ENCODE measurements at places on chromosomes 12 and 14.

DNA sequence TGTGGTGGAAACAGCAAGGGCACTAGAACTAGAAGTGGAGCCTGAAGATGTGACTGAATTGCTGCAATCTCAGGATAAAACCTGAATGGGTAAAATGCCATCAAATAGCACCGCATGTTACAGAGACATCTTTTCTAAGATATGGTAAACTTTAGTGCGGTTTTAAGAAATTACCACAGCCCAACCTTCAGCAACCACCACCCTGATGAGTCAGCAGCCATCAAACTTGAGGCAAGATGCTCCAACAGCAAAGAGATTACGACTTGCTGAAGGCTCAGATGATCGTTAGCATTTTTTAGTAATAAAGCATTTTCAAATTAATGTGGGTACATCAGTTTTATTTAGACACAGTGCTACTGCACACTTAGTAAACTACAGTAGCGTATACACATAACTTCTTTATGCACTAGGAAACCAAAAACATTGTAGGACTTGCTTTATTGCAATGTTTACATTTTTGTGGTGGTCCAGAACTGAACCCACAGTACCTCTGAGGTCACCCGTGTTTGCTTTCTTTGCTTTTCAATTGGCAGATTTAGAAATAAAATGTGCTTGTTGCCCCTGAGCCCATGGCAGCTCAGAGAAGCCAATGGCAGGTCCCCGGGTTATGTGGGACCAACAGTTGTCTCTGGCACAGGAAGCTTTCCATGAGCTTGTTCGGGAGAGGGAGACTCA, 15.9 kb downstream of the GOLGA3 start:
- DNase-seq: no peak

DNA sequence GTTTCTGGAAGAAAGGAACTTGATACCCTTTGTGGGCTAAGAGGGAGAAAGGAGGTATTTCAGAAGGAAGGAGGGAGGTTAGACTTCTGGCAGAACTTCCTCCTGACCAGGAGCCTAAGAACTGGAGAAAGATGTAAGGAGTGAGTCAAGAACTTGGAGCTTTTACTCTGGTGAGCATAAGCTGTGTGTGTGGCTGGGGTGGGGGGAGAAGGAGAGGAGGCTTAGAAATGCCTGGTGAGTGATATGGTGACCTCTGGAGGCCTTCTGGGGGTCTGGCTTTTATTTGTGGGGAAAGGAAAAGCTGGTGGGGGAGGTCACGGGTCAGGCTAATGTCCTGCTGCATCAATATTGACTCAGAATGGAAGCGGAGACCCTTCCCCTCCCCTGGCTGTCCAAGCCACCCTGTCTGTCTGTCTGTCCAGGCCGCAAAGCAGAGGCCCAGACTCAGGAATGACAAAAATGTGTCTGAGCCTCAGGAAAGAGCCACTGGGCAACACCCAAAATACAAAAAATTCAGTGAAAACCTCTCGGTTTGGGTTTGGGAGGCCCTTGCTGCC, 4.8 kb downstream of the LRP1 start:
- peak; percentile 82 for DNase-seq

GRCh38 chr12:26101350-26101734, 23.5 kb downstream of the BHLHE41 start:
- DNase-seq: peak; percentile 29

- no peak for DNase-seq
Measured at GRCh38 chr14:35341454-35341750, 49.2 kb downstream of the PSMA6 start.

DNA sequence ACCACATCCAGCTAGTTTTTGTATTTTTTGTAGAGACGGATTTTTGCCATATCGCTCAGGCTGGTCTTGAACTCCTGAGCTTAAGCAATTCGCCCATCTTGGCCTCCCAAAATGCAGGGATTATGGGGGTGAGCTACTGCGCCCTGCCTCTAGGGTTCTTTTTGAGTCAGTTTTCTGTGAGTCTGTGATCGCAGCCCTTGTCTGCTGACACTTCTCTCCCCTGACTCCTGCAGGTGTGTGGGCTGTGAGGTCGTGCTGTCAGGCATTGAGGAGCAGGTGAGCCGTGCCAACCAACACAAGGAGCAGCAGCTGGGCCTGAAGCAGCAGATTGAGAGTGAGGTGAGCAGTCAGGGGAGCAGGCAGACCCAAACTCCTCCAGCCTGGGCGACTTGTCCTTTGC, 6.3 kb downstream of the COPS7A start:
- DNase-seq: no peak

DNA sequence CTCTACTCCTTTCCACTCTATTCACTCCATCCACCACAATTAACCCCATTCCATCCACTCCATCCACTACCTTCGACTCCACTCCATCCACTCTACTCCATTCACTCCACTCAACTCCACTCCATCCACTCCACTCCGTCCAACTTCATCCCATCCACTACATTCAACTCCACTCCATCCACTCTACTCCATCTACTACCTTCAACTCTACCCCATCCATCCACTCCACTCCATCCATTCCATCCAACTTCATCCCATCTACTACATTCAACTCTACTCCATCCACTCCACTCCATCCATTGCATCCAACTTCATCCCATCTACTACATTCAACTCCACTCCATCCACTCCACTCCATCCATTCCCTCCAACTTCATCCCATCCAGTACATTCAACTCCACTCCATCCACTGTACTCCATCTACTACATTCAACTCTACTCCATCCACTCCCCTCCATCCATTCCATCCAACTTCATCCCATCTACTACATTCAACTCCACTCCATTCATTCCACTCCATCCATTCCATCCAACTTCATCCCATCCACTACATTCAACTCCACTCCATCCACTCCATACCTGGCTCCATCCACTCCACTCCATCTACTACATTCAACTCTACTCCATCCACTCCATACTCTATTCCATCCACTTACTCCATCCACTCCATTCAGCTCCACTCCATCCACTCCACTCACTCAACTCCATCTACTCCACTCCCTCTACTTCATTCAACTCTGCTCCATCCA, 16.4 kb downstream of the HNF1A start:
- DNase-seq: no peak

- DNase-seq: no peak
Measured at GRCh38 chr14:52266179-52266578, 1.3 kb upstream of the PTGDR start.

- DNase-seq: no peak
Measured at GRCh38 chr12:21129906-21130305, 1.1 kb upstream of the SLCO1B1 start.

GRCh38 chr12:58584880-58585279, 335.4 kb downstream of the LRIG3 start:
- DNase-seq: no peak

DNA sequence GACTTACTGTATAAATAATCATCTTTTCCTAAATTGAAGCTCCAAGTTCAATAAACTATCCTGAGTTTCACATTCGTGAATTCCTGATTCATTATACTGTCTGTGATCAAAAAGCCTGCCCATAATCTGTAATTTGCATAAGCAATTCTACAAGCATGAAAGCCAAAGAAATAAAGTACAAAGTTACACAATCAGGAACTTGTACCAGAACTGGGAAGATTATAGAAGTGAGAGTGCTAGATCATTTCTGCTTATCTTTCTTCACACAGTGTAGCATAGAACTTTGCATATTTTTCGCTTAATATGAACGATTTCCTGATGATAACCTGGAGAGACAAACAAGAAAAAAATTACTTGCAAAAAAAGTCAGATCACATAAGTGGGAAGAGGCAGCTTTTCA, 308.2 kb downstream of the C12orf50 start:
- DNase-seq: no peak

DNA sequence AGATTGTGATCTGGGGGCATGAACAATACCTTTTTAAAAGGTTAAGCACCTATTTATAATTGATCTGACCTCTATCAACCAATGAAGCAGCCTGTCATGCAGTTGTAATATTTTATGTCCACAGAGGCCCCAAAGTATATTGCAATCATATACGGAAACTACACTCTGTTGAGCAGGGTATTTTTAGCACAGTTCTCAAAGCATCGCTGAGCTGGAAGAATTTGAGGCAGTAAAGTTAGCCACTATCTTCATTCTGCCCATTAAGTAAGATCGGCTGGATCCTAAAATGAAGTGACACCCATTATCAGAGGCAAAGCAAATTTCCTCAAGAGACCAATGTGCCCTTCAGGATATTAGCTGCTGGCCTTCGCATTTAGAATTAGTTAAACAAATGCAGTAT, 47.7 kb upstream of the GRIP1 start:
- DNase-seq: no peak

DNA sequence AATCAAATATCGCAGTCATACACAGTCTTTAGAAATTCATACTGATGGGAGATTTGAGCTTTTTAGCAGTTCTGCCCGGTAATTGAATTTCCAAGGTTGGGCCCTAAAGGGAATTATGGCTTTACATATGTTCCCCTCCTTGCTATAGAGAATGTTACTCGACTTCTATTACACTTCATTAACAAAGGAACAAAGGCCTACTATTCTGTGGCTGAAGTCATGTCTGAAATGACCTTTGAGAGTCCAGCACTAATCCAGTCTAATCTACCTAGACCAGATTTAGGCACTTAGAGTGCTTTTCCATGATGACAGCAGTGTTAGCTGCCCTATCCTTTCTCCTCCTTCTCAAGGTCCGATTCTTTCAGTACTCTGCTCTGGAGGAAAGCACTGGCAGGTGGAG, 305.3 kb downstream of the MED13L start:
- no peak for DNase-seq

GRCh38 chr12:29455087-29455486, 42.4 kb downstream of the OVCH1 start:
- no peak for DNase-seq
